ENCODE measurements at places on chromosomes 16 and 17. TPM values are rescaled to one million over a fixed set of nuclear protein-coding genes. Genes with fewer than 3 reads are reported as not detected.

DNA sequence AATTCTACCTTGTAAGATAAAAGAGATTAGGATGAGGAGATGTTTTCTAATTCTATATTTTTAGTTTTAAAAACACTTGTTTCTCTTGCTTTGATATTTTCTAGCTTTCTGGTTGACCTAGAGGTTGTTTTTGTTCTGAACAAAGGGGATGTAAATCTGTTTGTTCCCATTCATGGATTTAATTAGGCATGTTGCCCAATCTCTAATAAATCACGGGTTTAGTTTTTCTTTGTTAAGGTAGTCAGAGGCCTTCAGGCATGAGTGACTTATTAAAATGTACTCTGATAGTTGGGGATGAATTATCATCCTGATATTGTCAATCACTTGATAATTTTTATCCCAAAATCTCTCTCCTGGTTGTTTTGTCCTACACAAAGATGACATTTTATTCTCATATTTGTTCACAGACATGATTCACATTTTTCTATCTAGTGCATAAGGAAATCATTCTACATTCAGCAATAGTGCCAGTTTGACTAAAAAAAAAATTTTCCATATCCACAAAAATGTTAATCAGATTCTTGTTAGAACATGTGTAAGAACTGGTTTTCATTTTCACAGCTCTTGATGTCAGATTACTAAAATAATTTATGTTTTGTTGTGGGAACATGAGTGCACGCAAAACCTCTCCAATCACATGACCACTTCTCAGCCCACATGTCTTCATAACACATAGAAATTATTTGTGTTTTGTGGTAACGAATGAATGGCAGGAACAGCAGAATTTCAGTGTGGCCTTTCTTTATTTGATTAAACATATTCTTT lies 95.7 kb upstream of the AKTIP start:
- no peak for DNase-seq

Gene KIF19
- polyA plus RNA-seq = not detected

Gene KRTAP17-1
- not detected for polyA plus RNA-seq

Gene HBA2
- polyA plus RNA-seq = 0.89 TPM

Gene LPCAT2
- not detected for polyA plus RNA-seq

DNA sequence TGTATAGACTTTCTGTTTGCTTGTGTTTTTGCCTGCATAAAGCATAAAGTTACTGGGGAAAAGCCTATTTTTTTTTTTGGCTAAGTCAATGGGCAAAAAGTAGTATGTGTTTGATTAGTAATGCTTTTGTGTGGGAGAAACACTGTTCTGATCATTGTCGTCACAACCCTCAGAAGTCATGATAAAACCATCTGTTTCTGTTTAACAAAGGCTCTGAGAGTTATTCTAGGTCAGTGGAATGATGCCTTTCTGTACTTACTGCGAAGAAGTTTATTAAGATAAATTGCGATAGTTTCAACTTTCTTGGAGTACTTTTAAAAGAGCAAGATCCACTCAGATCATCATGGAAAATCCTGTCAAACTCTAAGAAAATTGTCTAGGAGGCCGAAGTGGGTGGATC lies 80.9 kb downstream of the PRKCA start:
- no peak for DNase-seq

DNA sequence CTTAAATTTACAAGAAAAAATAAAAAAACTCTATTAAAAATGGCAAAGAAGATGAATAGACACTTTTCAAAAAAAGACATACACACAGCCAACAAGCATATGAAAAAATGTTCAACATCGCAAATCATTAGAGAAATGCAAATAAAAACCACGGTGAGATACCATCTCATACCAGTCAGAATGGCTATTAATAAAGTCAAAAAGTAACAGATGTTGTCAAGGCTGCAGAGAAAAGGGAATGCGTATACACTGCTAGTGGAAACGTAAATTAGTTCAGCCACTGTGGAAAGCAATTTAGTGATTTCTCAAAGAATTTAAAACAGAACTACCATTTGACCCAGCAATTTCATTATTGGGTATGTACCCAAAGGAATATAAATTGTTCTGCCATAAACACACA lies 31.4 kb downstream of the CAPNS2 start:
- no peak for DNase-seq

Gene VTN
- polyA plus RNA-seq = not detected

Gene CTRB1
- polyA plus RNA-seq = not detected

Gene CCL1
- polyA plus RNA-seq = not detected

GRCh38 chr16:400061-400591 lies 1.6 kb upstream of the DECR2 start:
- no peak for DNase-seq

DNA sequence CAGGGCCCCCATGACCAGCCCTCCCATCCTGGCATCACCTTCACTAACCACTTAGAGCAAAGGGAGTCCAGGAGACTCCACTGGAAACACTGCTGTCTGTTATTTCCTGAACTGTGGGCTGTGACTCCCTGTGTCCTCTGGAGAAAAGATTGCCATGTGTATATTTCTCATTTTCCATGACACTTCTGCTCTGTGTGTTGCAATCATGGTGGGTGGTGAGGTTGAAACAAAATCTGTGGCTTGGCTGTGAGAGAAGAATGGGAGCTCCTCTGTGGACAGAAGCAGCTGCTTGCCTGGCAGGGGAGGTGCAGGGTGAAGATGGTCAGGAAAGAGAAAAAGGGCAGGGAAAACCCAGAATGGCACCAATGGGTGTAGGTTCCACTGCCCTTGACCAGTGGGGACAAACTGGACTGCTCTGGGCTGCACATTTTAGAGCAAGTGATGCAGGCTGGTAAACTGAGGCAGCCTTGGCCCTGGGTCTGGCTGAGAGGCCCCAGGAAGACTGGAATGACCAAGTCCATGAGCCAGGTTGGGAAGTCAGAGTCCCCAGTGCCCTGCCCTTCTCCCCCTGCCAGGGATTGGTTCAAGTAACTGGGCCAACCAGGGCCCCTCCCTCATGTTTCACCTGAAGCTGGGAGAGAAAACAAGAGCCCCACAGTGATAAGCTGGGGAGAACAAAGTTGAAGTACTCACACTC lies 314.3 kb downstream of the C16orf95 start:
- DNase-seq = no peak

Gene MAF
- polyA plus RNA-seq = not detected

DNA sequence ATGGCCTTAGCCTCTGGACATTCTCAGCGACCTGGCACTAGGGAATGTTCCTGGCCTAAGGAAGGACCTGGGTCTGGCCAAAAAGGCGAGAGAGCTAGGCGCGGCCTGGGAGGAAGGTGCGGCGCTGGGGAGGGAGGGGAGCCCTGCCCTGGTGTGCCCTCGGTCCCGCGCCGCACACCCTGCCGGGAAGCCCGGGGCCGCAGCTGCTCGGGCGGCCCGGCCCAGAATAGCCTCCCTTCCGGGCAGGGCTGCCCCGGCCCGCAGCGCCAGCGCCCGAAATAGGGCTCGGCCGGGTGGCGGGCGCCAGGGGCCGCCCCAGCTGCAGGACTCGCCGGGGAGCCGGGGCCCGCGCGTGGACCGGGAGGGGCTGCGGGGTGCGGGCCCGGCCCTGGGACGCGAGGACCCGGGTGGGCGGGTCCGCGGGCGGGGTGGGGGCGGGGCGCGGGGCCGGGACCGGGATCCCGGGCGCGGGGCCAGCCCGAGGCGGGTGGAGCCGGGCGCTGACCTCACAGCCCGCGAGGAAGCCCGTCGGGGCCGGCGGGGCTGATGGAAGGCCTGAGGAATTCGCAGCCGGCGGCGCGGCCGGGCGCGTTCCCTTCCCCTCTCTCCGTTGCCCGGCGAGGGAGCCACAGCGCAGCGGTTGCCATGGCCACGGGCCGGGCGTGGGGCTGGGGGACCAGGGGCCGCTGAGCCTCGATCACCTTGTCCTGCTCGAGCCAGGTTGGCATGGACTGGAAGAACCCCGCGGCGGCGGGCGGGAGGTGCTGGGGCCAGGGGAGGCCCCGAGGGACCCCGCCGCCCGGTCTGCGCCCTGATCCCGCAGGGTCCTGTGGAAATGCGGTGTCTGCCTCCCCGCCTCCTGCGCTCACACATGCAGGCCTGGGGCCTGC lies 18.1 kb downstream of the SOCS3 start:
- DNase-seq = peak; percentile 36

DNA sequence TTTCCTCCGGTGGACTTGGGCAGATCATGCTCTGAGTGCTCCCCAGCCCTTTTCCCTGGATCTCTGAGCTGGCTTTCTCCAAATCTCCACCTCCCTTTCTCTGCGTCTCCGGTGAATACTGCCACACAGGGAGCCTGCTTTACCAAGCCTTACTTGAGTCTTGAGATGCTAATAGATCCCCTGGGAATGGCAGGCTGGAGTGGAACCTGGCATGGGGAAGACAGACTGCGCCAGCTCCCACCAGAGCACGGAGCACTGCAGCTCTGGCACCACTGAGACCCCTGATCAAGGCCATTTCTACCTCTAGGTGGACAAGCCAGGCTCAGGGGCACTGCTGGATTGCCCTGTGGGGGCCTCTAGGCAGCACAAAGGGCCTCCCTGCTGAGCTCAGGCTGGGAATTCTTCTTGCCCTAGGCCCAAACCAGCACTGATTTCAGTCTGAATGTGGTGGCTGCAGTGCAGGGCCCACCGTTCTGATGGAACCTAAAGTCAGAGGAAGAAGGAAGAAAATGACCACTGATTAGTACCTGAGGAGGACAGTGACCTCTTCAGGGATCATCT lies 74.3 kb upstream of the CRHR1 start:
- DNase-seq = no peak

Gene ACAP1
- polyA plus RNA-seq = 246 TPM

DNA sequence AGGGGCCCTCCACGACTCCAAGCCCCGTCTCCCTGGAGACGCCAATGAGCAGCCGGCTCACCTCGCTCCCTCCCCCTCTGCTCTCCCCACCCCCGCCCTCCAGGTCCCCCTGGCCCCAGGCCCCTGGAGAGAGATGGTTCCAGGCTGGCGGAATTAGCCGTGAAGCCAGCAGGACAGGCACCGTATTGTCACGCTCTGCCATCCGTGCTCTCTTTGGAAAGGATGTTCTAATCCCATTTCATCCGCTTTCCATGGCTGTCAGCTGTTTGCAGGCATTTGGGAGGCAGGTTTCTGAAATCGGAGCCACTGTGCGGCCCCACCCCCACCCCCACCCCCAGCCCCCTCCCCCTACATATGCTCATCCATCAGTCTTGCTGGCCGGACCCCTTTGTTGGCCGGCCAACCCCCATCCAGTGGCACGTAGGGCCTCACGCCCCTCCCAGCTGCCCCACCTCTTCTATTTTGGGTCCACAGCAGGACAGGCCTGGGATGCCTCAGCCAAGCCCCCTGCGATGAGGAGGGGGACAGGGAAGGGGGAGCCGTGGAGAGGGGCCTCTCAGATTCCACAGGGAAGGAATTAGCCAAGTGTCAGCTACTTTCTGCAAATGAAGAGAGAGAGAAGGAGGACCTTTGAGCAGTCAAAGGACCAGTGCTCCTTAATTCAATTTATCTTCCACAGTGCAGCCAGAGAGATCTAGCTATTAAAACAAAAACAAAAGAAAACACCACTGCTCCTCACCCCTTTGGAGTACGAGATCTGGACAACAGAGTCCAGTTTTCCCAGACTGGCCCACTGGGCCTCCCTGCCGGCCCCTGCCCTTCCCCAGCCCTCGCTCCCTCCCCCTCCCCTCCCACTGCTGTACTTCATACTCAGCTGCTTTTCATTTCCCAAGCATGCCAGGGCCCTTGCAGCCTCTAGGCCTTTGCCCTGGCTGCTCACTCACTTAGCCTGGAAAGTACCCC lies 30.7 kb downstream of the SDK2 start:
- no peak for DNase-seq

GRCh38 chr17:44775838-44776621 lies 17.2 kb downstream of the ADAM11 start:
- DNase-seq = no peak

DNA sequence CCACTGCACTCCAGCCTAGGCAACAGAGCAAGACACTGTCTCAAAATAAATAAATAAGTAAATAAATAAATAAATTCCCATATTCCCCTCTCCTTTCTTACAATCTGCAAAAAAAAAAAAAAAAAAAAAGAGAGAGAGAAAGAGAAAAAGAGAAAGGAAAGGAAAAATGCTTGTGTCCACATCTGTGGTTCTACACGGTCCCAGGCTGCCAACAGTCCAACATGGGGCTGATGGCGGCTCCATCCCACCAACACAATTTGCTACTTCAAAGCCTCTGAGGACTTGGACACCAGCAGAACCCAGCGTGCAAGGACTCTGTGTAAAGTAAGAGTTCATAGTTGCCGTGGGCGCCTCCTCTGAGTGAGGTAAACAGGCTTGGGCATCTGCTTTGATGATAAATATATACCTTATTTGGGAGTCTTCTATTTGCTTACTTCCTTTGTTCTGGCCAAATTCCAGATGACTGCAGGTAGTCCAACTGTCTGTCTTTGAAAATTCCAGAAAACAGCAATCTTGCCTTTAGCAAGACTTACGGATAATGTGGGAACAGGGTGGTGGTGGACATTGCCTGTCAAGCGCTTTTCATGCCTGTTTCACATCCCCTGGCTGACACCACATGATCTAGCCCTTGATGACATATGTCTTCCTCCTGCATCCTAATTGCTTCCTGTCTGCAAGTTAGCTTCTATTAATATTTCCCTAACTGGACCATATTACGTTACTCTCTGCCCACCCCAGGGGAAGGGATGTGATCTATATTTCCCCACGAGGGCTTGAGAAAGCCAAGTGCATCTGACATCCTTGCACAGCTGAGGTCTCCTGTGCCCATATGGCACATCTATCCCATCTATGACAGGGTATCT lies 10.1 kb downstream of the LITAF start:
- no peak for DNase-seq

Gene FLII
- polyA plus RNA-seq = 81.2 TPM

Gene CNGB1
- not detected for polyA plus RNA-seq

DNA sequence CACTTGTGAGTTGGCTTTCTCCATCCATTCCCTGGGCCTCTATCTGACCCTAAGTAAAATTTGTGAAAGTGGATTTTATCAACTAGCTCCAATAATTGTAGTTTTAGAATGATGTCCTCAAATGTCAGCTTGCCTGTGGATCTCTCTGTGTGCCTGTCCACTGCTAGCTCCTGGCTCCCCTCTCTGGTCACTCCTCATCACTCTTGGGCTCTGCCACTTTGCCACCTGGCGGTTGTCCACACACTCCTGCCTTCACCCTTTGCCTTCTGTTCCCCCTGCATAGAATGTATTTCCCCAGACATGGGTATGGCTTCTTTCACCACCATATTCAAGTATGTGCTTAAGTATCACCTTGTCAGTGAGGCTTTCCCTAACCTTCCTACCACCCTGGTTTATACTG lies 19.8 kb downstream of the ANKFN1 start:
- no peak for DNase-seq

DNA sequence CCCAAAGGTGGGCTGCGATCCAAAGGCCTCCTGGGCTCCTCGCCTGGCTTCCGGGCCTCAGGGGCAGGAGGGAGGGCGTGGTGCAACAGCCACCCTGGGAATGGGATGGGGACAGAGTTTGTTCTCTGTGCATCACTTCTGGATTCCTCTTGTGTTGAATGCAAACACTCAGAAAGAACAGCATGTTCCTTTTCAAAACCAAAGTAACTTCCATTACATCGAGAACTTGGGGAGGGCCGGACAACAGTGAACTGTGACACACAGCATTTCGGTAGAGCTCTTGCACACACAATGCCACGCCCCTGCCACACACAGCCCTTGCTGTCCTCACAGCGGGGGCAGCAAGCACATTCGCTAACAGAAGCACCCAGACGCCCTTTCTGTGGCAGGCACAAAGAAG lies 36.1 kb upstream of the FASN start:
- DNase-seq = no peak

Gene NOS2
- polyA plus RNA-seq = not detected

GRCh38 chr17:3038941-3039340 lies 24.5 kb downstream of the OR1D5 start:
- DNase-seq = no peak

GRCh38 chr16:83797013-83797412 lies 10.8 kb upstream of the HSBP1 start:
- DNase-seq = no peak

Measured in naive thymus-derived CD8-positive, alpha-beta T cell (primary cell).